ENCODE measurements at places on chromosomes 5 and 9. TPM values are rescaled to one million over a fixed set of nuclear protein-coding genes. Genes with fewer than 3 reads are reported as not detected.

SPINK4 gene
- not detected for total RNA-seq

BTNL8 gene
- 0.31 TPM for total RNA-seq

DNA sequence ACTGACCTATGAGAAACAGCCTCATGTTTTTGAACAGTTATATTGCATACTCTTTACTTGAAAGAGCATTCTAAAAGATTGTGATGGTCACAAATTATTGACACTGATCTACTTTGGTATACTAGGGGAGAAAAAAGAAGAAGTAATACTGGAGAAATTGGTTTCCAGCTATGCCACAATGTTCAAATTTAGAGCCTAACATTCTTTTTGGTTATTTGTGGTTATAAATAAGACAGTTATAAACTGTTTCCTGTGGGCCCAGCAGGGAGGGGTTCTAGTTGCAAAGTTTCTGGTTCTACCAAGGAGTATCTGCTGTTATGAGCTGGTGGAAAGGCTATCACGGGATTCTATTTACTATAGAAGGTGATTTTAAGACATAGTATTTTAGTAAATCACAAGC lies 4.8 kb downstream of the CWC27 start:
- DNase-seq: no peak

- DNase-seq: no peak
Observed at GRCh38 chr9:131012023-131012334, 3.0 kb downstream of the LAMC3 start.

DNA sequence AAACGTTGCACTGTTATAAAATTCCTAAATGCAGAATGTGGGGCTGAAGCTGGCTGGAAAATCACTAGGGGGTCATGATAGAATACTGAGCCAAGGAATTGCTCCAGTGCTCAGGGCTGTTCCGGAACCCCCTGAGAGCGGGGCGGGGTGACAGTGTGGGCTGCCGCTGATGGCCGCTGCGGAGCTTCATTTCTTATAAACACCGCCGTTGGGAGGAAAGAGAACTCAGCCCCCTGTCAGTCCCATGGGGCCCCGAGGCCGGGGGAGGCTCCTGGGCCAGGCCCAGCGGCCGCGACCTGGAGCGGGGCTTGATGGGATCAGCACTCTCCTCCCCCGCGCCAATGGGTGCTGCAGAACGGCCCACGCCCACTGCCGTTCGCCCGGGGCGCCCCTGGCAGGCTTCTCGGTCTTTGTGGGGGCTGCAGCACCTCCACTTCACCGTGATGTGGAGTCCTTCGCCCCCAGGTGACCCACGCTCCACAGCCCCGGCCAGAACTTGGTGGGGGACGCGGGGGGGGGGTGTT lies 5.2 kb upstream of the IRF1 start:
- peak; percentile 96 for DNase-seq

DNA sequence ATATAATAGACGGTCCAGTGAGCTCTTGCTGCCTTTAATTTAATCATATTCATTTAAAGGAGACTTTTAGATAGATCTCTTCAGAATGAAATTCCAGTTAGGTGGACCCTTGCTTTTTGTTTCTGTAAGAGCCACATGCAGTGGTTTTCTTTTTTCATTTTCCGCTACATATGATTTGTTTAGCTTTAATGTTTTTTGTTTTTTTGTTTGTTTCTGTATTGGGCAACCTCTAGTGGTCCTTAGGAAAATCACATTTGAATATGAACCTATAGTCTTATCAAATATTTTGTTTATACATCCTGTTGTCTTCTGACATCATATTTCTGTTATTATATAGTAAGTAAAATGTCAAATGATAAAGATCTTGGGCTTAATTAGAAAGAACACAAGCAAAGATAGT lies 150.8 kb downstream of the HACD4 start:
- no peak for DNase-seq

DNA sequence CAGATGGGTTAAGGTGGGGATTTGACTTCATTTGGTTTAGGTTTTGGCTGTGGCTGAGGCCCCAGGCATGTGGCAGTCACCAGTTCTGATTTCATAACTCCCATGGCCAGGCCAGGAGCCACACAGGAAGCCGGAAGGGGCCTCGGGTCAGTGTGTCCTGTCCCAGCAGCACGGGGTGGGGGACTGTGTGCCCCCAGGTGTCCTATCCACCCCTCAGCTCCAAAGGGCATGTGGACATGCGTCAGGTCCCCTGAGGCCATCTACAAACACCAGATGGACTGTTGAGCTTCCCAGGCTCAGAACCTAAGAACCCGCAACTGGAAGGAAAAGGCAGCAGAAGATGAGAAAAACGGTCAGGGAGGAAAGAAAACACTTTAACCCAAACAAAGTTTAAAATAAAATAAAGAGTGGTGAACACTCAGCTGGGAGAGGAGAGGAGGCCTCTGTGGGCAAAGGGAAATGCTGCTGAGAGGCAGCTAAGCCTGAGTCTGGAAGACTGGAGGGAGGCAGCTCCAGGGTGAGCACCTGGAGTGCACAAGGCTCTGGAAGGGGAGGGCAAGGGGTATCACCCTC lies 260.8 kb downstream of the AUH start:
- peak; percentile 69 for DNase-seq

- DNase-seq: no peak
Observed at GRCh38 chr5:89450149-89450538, 567.2 kb upstream of the MEF2C start.

DNA sequence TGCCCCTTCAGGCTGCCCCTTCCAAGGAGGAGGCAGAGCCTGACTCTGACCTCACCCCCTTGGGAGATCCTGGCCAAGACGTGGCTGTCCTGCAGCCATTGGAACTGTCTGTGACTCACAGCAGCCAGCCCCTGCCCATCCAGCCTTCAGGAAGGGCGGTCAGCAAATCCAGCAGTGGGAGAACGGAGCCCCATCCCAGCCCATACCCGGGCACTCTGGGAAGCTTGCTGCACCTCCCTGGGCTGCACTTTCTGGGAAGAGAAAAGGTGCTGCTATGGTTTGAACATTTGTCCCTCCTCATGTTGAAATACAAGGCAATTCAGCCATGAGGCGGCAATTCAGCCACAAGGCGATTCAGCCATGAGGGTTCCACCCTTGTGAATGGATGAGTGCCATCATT lies 24.4 kb downstream of the CCDC187 start:
- no peak for DNase-seq

GRCh38 chr9:86600291-86600690 lies 246.1 kb upstream of the TUT7 start:
- DNase-seq: no peak

- no peak for DNase-seq
Observed at GRCh38 chr9:119053070-119053469, 316.2 kb downstream of the BRINP1 start.

- no peak for DNase-seq
Observed at GRCh38 chr9:101226161-101226560, 158.6 kb downstream of the BAAT start.

DNA sequence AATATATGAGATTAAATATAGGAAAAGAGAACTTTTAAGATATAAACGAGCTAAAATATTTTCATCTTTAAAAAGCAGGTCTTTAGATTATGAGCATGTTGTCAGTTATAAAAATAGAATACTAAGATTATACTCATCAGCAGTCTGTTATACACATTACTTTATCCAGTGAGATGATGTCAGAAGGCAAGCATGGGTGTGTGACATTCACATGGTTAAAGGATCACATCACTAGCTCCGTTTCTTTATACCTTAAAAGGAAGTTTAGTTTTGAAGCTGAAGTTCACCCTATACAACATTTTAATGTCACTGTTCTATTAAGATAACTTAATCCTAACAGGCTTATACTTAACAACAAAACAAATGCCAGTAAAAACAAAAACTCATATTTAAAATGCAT lies 59.6 kb downstream of the RICTOR start:
- no peak for DNase-seq

DNA sequence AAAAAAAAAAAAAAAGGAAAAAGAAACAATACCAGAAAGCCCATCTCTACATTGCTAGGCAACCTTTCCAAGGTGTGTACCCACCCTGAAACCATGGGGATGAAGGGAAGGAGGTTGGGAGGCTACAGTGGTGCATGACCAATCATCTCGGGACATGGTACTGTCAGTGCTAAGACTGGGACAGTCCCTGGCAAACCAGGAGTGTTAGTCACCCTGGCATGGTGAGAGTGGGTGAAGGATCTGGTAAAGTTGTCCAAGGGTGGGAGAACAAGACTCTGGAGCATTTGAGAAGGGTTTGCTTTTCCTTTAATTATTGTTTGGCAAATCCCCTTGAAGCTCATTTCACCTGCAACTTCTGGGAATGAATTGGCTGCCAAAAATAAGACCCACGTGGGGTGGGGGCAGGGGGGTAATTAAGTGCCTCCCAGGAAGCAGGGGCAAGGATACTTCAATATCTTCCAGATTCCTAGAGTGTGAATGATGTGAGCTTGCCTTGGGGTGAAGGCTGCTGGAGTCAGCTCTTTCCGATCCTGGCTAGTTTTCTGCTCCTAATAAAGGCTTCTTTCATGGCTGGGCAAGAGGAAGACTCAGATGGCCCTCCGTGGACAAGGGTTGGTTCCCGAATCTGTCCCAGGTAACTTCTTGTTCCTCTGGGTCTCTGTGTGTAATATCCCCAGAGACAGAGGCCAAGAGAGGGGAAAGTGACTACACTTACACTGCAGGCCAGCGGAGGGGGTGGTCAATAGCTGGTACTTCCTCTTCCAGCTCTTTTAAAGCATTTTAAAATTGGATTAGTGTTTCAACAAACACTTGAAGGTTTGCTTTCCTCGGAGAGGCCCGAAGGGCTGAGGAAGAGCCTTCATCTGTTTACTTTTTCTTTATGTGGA lies 61.6 kb upstream of the SPRY4 start:
- DNase-seq: no peak

DNA sequence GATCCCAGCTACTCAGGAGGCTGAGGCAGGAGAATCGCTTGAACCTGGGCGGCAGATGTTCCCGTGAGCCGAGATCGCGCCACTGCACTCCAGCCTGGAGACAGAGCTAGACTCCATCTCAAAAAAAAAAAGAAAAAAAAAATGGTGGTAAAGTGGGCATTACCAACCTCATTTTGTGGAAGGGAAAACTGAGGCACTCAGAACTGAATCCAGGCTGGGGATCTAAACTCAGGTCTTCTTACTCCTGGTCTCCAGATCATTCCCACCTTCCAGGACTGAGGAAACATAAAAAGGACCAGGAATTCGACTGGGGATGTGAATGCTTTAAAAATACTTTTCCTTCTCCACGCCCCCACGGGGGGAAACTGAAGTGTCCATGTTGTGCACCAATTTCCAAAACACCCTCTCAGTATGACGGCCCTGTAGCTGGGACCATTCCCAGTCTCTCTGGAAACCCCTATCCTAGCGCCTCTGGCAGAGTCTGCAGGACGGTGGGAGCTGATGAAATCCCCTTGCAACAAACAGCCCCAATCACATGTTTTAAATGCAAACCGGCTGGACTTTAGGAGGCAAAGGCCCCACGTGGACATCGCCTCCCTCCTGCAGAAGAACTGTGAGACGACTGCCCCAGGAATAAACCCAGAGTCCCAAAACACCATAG lies 8.9 kb upstream of the AKNA start:
- DNase-seq: peak; percentile 73

Measured in right cardiac atrium (tissue), 5 donors.